ENCODE measurements at places on chromosomes 16 and 17.

GRCh38 chr17:43070872-43071271 lies 45.8 kb downstream of the RND2 start:
- no peak for DNase-seq

- DNase-seq, result no peak
Measured at GRCh38 chr17:38532451-38532850, 73.3 kb downstream of the SRCIN1 start.

- DNase-seq, result no peak
Measured at GRCh38 chr16:57348327-57348726, 10.3 kb upstream of the CCL22 start.

GRCh38 chr16:85188822-85189672 lies 76.8 kb upstream of the CIBAR2 start:
- DNase-seq, result no peak

GRCh38 chr16:74896389-74897370 lies 88.2 kb downstream of the WDR59 start:
- DNase-seq, result no peak

DNA sequence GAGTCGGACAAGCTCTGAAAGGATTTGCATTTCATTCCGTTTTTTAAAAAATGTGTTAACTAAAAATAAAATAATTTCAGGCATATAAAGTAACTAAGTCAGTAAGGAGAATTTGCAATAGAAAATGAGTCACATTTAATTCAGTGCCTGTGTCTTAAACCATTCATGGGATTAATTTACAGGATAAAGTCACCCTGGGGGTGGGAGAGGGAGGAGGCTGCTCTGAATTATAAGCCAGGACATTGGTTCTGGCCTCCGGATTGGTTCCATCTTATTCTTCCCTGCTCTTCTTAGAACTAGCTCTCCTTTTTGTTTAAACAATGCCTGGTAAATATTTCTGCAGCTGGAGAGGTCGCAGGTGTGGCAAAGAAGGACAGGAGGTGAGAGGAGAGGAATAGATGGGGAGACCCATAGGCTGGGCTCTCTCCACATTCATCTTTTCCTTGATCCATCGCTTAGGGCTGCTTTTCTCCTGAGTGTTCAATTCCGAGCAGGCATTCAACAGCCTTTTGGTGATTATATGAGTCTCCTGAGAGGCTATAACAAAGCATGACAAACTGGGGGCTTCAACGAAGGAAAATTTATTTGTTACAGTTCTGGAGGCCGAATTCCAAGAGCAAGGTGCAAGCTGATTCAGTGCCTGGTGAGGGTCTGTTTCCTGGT lies 319.2 kb downstream of the PHKB start:
- no peak for DNase-seq

GRCh38 chr16:68233835-68234187 lies 2.1 kb downstream of the ESRP2 start:
- no peak for DNase-seq

- DNase-seq, result no peak
Measured at GRCh38 chr17:17985555-17985954, 12.9 kb downstream of the DRC3 start.

GRCh38 chr16:84933774-84934631 lies 77.3 kb downstream of the ZDHHC7 start:
- DNase-seq, result no peak

DNA sequence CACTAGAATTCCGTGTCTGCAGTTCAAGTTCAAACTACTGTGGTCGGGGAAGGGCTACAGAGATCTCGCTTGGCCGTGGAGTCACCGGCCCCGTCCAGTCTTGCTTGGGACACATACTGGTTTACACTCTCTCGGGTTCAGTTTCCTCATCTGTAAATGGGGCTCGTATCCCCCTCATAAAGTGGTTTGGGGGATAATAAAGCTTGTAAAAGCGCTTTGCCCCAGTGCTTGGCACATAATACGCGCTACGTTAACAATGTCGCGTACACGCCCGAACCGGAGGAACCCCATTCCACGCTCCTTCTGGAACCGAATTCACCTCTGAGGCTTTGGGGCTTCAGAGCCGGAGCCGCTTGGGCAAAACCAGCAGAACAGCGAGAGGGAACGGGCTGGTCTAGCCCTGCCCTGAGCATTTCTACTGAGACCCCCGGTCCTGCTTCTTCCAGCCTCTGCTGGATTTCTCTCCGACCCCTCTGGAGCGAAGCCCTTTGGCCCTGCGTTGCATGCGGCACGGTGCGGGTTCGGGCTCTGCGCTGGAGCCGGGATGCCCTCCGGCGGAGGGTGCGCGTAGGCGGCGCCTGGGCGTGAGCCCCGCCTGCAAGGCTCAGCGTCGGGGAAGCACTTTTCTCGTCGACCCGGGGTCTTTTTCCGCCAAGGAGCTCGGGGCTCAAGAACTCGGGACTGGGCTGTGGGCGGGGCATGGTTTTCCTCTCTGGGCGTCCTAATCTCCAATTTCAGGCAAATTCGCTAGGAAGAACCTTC lies 26.1 kb upstream of the HOXB13 start:
- no peak for DNase-seq

DNA sequence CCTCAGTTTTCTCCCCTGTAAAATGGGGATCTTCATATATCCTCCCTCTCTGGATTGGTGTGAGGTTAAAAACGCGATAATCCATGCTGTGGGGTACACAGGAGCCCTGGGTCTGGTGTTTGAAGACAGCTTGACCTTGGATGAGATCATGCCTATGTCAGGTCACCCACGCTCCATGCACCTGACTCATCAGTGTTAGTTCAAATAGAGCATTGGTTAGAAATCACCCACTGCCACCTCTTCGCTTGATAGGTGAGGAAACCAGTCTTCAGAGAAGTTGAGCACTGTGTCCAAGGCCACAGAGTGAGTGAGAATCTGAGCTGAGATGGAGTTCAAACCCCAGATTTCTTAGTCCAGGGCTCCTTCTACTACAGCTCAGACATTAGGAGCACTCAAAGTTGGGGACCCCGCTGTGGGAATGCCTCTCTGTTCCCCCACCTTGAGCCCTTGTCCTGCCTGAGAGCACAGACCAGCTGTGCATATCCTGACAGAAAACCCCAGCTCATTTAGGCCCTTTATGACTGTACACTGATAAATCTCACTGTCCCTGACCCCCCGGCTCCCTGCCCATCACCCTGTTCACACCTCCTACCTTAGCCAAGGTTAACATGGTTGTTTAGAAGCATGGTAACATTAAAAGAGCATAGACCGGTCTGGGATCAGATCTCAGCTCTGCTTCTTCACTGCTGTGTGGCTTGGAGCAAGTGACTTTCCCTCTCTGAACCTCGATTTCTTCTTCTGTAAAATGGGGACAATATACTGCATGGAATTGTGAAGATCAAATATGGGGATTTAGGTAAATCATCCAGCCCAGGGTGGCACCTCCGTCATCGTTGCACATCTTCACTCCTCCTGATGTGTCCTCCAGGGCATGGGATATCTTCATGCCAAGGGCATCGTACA lies 22.4 kb upstream of the LGALS9 start:
- no peak for DNase-seq

DNA sequence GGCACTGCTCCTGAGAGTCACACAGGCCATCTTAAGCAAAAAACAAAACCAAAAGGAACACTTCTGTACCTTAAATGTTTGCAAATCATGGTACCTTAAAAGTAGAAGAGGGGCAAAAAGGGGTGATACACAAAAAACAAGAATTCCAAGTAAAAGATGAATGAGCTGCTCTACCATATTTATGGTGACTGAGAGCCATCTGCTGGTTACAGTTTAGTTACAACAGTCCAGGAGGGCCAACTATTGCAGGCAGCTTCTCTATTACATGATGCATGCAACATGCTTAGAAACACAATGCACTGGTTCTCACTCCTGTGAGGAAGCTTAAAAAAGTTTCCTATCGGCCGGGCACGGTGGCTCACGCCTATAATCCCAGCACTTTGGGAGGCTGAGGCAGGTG lies 53.5 kb downstream of the STX8 start:
- DNase-seq, result peak; percentile 10

- no peak for DNase-seq
Measured at GRCh38 chr17:67415291-67415690, 38.2 kb downstream of the PITPNC1 start.

GRCh38 chr16:81429045-81429521 lies 15.5 kb upstream of the CMIP start:
- no peak for DNase-seq

GRCh38 chr16:88665148-88665547 lies 2.3 kb upstream of the MVD start:
- DNase-seq, result no peak

DNA sequence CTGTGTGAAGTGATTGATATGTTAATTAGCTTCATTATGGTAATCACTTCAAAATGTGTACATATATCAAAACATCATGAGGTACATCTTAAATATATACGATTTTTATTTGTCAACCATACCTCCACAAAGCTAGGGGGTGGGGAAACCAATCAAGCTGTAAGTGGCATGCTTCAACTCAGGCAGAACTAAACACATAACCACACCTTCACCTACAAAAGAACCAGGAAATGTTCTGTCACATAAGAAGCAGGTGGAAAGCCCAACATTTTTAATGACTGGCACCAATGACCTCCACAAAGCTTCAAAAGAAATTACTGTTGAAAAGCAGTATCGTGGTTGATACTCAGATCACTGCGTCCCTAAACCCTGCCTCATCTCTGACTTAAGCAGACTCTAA lies 867.7 kb upstream of the EEF2KMT start:
- no peak for DNase-seq

DNA sequence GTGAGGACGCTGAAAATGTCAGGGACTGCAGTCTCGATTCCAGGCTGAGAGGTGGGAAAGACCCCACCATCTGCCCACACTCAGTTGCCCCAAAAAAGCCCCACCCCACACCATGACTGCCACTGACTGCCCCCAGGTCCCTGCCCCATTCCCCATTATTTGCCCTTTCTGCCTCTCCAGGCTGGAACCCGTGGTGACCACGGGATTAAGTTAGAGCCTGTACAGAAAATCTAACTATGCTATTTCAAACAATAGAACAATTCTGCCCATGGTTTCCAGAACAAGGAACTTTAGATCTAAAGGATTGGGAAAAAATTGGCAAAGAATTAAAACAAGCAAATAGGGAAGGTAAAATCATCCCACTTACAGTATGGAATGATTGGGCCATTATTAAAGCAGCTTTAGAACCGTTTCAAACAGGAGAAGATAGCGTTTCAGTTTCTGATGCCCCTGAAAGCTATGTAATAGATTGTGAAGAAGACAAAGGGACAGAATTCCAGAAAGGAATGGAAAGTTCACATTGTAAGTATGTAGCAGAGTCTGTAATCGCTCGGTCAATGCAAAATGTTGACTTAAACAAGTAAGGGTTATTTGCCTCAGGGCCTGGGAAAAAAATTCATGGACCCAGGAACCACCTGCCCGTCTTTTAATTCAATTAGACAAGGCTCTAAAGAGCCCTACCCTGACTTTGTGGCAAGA lies 14.4 kb downstream of the FLYWCH1 start:
- no peak for DNase-seq

GRCh38 chr17:8125154-8125946 lies 1.4 kb upstream of the HES7 start:
- DNase-seq, result peak; percentile 75

DNA sequence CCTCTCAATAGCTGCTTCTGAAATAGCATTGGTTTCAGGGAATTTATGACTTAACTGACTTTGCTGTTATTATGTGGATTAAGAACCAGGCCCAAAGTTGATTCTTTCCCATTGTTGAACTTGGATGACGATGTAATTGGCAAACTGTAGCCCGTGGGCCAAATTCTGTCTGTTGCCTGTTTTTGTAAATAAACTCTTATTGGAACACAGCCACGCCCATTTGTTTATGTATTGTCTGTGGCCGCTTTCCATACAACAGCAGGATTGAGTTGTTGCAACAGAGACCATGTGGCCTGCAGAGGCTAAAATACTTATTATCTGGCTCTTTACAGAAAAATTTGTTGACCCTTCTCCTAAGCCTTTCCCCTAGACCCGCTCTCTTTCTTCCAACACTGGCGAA lies 31.6 kb downstream of the NTN1 start:
- peak; percentile 36 for DNase-seq

GRCh38 chr17:63984236-63984635 lies 11.5 kb upstream of the SCN4A start:
- no peak for DNase-seq

Measured in right lung (tissue), 10 donors.